ENCODE measurements at places on chromosomes 1 and 21.

- no peak for DNase-seq
These were observed 623.2 kb upstream of the PKN2 start for GRCh38 chr1:88060750-88061491.

DNA sequence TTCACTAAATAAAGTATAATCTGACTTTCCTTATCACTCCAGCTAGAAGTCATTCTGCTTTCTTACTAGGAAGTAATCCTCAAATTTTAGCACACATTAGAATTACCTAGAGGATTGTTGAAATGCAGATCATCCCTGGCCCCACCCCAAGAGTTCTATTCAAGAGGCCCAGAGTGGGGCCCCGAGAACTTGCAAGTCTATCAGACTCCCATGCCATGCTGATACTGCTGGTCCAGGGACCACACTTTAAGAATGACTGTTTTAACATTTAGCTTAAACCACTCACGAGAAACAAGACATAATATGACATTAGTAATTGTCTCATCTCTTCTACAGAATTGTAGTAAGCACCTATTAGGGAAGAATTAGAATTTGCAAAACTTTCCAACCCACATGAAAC lies 7.7 kb upstream of the SYNJ1 start:
- no peak for DNase-seq

DNA sequence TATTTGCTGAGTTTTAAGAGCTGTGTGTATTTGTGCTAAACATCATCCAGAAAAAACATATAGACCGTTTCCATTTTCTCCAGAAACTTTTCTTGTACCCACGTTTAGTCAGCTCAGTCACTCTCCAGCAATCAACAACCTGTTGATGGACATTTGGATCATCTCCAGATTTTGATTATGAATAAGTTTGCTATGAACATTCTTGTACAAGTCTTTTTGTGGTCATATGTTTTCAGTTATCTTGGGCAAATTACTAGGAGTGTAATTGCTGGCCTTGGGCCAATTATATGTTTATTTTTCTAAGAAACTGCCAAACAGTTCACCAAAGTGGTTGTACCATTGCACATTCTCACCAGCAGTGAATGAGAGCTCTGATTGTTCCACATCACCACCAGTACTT lies 221.8 kb downstream of the CENPF start:
- DNase-seq = no peak

DNA sequence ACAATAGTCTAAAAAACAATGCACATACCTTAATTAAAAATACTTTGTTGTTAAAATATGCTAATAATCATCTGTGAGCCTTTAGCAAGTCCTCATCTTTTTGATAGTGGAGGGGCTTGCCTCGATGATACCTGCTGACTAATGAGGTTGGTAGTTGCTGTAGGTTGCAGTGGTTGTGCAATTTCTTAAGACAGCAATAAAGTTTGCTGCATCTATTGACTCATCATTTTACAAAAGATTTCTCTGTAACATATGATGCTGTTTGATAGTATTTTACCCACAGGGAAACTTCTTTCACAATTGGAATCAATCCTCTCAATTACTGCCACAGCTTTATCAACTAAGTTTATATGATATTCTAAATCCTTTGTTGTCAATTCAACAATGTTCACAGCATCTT lies 7.6 kb downstream of the C1orf87 start:
- DNase-seq = no peak

GRCh38 chr1:176416777-176417176 lies 46.2 kb upstream of the PAPPA2 start:
- DNase-seq = no peak
